ENCODE measurements at places on chromosomes 13 and 19.

- peaks cover 20% of the 10 kb centered on the region for H3K4me1 ChIP-seq
- DNase-seq = peak; percentile 89
- peak overlapping the region; percentile 83 for H3K27ac ChIP-seq
- H3K4me3 ChIP-seq = no peak overlapping the region
- no peaks in the 10 kb centered on the region for H3K27me3 ChIP-seq
These were observed 21.9 kb downstream of the ATP11A start for GRCh38 chr13:112711528-112712265.

DNA sequence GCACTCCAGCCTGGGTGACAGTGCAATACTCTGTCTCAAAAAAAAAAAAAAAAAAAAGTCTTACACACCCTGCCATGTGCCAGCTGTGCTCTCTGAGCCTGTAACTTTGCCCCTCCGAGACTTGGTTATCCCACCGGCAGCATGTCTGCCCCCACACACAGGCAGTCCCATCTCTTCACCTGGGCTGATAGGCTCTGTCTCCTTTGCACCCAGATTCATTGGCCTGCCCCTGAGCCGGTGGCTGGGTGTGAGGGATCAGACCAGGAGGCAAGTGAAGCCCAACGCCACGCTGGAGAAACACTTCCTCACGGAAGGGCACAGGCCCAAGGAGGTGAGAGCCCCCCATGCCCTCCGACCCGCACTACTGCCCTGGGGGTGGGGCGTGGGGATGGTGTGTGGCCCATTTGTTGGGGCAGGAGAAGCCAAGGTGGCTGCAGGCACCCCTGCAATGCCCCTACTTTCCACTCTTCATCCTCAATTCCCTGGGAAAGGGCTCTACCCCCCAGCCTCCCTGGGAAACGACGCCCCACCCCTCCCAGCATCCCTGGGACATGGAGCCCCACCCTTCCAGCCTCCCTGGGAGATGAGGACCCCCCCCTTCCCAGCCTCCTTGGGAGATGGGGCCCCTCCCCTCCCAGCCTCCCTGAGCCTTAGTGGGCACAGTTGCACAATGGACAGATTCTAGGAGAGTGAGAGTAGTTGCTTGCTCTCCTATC is 45.3 kb downstream of the CERS4 start:
- no peaks in the 10 kb centered on the region for H3K27me3 ChIP-seq
- H3K4me3 ChIP-seq = no peak overlapping the region
- no peak for DNase-seq
- no peak overlapping the region for H3K27ac ChIP-seq
- no peaks in the 10 kb centered on the region for H3K4me1 ChIP-seq

- H3K27ac ChIP-seq = no peak overlapping the region
- no peaks in the 10 kb centered on the region for H3K4me1 ChIP-seq
- H3K27me3 ChIP-seq = no peaks in the 10 kb centered on the region
- H3K4me3 ChIP-seq = no peak overlapping the region
These were observed 3.8 kb downstream of the TARM1 start for GRCh38 chr19:54077334-54077733.

DNA sequence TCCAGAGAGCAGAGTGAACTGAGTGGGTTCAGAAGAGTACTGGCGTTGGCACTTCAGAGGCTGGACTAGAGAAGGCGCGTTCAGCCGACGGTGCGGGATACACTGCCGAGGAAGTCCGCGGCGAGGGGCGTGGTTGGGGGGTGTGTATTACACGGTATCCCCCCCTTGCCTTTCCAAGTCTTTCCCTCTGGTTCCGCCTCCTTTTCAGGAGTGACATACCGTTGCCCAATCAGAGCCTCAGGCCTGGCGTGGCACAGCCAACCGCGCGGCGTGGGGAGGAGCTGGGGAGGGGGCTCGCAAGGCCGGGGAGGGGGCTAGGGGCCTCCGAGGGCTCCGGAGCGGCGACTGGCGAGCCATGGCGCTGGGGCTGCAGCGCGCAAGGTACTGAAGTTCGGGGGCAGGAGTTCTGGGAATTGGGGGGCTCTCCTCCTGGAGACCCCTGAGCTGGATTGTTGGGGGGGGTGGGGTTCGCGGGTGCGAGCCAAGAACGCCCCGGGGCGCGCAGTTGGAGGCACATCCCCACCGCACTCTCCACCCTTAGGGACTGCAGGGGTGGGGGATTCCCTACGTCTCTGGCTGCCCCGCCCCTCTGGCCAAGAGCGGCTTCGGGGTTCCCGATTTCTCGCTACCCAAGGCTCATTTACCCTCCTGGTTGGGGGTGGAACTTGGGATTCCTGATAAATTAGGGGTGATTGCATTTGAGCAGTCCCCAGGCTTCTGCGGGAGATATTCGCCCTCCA is at the start of gene HIF3A:
Gene HIF3A (plus strand): TSS at position 321 of the 740 bp plus-strand sequence. CDS start 35 bp downstream, at position 356.
- no peak within 1 kb of the TSS for H3K4me3 ChIP-seq
- peak; percentile 55 for DNase-seq
- H3K36me3 ChIP-seq = no peaks in the 10 kb centered on the region
- no peak within 1 kb of the TSS for H3K27ac ChIP-seq
- H3K27me3 ChIP-seq = no peaks in the 10 kb centered on the region

GRCh38 chr13:95763601-95764000 is 86.7 kb downstream of the DNAJC3 start:
- DNase-seq = no peak
- H3K4me1 ChIP-seq = no peaks in the 10 kb centered on the region
- H3K27me3 ChIP-seq = no peaks in the 10 kb centered on the region
- H3K4me3 ChIP-seq = no peak overlapping the region

DNA sequence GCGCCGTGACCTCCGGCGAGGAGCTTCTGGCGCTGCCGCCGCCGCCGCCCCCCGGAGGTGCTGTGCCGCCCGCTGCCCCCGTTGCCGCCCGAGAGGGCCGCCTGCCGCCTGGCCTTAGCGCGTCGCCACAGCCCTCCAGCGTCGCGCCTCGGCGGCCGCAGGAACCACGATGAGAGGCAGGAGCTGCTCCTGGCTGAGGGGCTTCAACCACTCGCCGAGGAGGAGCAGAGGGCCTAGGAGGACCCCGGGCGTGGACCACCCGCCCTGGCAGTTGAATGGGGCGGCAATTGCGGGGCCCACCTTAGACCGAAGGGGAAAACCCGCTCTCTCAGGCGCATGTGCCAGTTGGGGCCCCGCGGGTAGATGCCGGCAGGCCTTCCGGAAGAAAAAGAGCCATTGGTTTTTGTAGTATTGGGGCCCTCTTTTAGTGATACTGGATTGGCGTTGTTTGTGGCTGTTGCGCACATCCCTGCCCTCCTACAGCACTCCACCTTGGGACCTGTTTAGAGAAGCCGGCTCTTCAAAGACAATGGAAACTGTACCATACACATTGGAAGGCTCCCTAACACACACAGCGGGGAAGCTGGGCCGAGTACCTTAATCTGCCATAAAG is 4.8 kb downstream of the PDX1 start:
- no peak overlapping the region for H3K27ac ChIP-seq
- peaks cover 21% of the 10 kb centered on the region for H3K4me1 ChIP-seq
- H3K4me3 ChIP-seq = no peak overlapping the region

- H3K27me3 ChIP-seq = no peaks in the 10 kb centered on the region
- H3K4me3 ChIP-seq = no peak overlapping the region
- H3K27ac ChIP-seq = peak overlapping the region; percentile 100
- peaks cover 56% of the 10 kb centered on the region for H3K4me1 ChIP-seq
- no peak for DNase-seq
These were observed 3.9 kb downstream of the NFIC start for GRCh38 chr19:3370214-3370720.

- no peaks in the 10 kb centered on the region for H3K4me1 ChIP-seq
- no peak overlapping the region for H3K4me3 ChIP-seq
- no peaks in the 10 kb centered on the region for H3K36me3 ChIP-seq
These were observed 1712.4 kb downstream of the EFNB2 start for GRCh38 chr13:104823071-104823470.

GRCh38 chr19:38842439-38843174 is 7.2 kb downstream of the HNRNPL start:
- H3K36me3 ChIP-seq = peaks cover 98% of the 10 kb centered on the region
- no peak overlapping the region for H3K4me3 ChIP-seq
- DNase-seq = no peak
- H3K4me1 ChIP-seq = peaks cover 73% of the 10 kb centered on the region
- H3K27me3 ChIP-seq = no peaks in the 10 kb centered on the region

DNA sequence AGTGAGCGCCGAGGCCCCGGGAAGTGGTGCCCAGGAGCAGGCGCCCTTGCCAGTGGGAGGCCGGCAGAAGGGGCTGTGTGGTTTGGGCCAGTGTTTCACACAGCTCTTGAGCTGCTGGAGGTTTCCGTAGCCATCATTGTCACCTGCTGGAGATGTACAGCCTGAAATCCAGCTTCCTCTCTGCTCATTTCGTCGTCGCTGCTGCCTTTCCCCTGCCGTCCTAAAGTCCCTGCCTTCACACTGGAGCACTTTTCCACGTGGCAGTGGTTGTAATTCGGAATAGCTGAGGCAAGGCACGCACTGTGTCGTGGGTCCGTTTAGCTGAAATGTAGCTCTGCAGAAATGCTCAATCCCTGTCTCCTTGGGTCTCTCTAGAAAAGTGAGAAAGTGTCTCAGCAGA is 13.2 kb downstream of the DAZAP1 start:
- peaks cover 59% of the 10 kb centered on the region for H3K4me1 ChIP-seq
- peaks cover 59% of the 10 kb centered on the region for H3K36me3 ChIP-seq
- no peaks in the 10 kb centered on the region for H3K27me3 ChIP-seq
- DNase-seq = no peak
- H3K4me3 ChIP-seq = no peak overlapping the region

DNA sequence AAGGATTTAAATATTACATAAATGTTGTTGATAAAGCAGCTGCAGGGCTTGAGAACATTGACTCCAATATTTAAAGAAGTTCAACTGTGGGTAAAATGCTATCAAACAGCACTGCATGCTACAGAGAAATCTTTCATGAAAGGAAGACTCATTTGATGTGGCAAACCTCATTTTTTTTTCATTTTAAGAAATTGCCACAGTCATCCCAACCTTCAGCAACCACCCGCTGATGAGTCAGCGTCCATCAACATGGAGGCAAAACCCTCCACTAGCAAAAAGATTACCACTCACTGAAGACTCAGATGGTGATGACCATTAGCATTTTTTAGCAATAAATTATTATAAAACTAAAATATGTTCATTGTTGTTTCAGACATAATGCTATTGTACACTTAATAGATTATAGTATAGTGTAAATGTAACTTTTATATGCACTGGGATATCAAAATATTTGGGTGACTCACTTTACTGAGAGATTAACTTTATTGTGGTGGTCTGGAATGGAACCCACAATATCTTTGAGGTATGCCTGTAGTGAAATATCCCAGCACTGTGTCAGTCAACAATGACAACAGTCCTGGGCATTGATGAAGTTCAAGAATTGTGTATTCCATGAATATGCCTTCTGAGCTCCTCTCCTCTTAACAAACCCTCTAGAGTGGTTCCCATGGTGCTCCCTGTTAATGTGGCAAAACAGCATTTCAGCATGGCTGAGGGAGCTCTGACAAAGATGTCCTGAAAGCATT is 52.4 kb upstream of the SOX21 start:
- no peaks in the 10 kb centered on the region for H3K36me3 ChIP-seq
- no peak overlapping the region for H3K4me3 ChIP-seq
- no peaks in the 10 kb centered on the region for H3K4me1 ChIP-seq
- DNase-seq = no peak
- H3K27ac ChIP-seq = no peak overlapping the region
- no peaks in the 10 kb centered on the region for H3K27me3 ChIP-seq

- H3K27ac ChIP-seq = no peak overlapping the region
- no peaks in the 10 kb centered on the region for H3K27me3 ChIP-seq
- no peaks in the 10 kb centered on the region for H3K36me3 ChIP-seq
These were observed 5.6 kb upstream of the ZNF607 start for GRCh38 chr19:37725181-37725580.

DNA sequence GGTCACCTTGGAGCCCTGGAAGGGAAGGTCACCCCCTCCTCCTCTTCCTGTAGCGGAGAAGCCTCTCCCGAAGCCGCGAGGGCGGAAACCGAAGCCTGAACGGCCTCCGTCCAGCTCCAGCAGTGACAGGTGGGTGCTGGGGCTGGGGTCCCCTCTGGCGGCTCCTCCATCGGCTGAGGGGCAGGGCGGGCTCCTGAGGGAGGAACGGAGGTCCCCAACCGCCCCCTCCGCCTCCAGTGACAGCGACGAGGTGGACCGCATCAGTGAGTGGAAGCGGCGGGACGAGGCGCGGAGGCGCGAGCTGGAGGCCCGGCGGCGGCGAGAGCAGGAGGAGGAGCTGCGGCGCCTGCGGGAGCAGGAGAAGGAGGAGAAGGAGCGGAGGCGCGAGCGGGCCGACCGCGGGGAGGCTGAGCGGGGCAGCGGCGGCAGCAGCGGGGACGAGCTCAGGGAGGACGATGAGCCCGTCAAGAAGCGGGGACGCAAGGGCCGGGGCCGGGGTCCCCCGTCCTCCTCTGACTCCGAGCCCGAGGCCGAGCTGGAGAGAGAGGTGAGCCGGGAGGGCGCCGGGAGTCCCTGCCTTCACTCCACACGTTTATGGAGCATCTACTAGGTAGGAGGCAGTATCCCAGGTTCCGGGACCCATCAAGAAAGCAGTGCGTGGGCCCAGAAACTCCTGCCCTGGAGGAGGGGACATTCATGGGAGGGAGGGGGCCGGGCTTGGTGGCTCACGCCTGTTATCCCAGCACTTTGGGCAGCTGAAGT is 22.0 kb downstream of the HDGFL2 start:
- no peak overlapping the region for H3K4me3 ChIP-seq
- no peak for DNase-seq
- H3K4me1 ChIP-seq = no peaks in the 10 kb centered on the region
- H3K36me3 ChIP-seq = no peaks in the 10 kb centered on the region

DNA sequence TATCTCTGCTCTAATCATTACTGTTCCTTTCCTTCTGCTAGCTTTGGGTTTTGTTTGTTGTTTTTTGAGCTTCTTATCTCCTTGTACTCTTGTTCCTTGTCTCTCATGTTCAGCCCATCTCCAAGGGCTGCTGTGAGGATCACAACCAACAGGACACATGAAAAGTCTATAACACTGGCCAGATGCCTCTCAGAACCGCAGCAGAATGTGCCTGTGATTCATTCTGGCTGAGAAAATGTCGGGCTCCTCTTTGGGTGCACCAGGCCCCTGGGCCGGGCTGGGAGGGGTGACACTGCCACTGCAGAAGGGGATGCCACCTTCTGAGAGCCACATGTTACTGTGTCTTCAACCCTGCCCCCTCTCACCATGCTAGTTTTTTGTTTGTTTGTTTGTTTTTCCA is 48.0 kb downstream of the GGACT start:
- no peaks in the 10 kb centered on the region for H3K4me1 ChIP-seq
- DNase-seq = no peak
- H3K27ac ChIP-seq = no peak overlapping the region
- no peaks in the 10 kb centered on the region for H3K27me3 ChIP-seq
- H3K4me3 ChIP-seq = no peak overlapping the region

- H3K36me3 ChIP-seq = no peaks in the 10 kb centered on the region
- no peak for DNase-seq
- H3K4me1 ChIP-seq = no peaks in the 10 kb centered on the region
- H3K27me3 ChIP-seq = peaks cover 42% of the 10 kb centered on the region
- no peak overlapping the region for H3K4me3 ChIP-seq
These were observed 9.3 kb upstream of the PEAK3 start for GRCh38 chr19:2291185-2291751.

Data from adrenal gland (tissue), 19 donors.